Body of pancreas (tissue), 4 donors: ENCODE measurements at places on chromosomes 16 and 17.

DNA sequence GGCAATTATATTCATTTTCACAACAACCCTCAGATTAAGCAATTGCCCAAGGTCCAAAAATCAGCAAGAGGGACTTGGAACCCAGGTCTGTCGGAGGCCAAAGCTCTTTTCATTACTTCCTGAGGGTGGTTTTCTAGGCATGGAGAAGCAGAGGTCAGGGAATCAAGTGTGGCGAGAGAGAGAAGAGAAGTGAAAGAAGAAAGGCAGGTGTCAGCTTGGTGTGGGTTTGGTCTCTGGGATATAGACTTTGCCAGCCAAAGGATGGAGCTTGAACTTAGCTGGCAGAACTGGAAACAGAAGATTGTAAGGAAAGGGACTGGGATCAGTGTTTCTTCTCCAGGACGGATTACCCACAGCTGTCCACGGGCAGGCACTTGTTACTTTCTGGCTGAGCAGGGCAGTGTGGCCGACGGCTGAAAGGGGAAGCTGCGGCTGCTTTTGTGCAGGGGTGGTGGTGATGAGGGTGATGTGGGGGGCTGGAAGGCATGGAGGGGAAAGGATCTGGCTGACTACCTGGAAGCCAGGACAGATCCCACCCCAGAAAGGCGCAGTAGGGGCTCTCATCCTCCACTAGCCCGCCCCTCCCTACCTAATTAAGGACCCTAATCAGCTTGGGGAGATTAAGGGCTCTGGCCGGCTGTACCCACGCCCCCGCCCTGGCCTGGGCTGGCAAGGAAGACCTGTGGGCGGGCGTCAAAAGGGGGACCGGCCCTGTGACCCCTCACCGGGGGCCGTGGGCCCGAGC is at the start of gene GUCY2D:
Gene GUCY2D, plus strand, starts transcription at position 640 of the 745 bp plus-strand sequence. CDS start 433 bp downstream, outside the sequence.
- peaks cover 11% of the 10 kb centered on the region for H3K4me1 ChIP-seq
- H3K36me3 ChIP-seq: no peaks in the 10 kb centered on the region
- peaks cover 24% of the 10 kb centered on the region for H3K27me3 ChIP-seq
- DNase-seq: no peak

- no peak for DNase-seq
- no peak overlapping the region for H3K4me3 ChIP-seq
These were observed 42.7 kb downstream of the GNA13 start for GRCh38 chr17:65013613-65014391.

DNA sequence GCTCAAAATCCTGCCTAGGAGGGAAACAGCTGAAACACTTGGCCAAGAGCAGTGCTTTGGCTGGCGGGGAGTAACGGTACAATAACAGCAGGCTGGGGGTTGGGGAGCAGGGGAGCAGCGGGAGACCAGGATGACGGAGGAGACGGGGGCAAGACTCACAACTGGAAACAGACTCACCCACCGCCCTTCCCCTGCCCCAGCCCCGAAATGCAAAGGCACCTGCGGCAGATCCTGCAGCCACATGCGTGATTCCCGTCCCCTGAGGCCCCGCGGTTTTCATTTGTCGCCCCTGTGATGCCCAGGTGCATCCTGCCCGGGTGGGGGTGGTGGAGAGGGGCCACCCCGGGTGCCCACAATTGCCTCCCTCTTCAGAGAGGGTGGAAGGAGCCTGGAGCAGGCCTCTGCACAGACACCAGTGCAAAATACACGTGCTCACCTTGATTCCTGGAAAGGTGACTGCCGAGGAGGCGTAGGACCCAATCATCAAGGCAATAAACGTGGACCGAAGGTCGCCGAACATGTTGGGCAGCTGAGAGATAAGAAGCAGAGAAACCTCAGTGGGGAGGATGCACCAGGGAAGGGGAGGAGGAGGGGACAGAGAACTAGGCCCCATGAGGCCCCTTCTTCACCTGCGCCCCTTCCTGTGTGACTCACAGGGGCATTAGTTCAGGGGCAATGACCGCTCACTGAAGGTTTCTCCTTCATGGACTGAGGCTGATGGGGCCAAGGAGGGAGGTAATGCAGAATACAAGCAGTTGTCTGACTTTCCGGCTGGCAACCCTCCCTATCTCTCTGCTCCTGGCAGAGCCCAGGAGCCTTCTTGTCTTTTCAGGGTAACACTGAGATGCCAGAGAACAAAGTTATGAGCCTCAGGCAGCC is 30.4 kb upstream of the PITPNA start:
- no peaks in the 10 kb centered on the region for H3K36me3 ChIP-seq
- no peak overlapping the region for H3K27ac ChIP-seq
- no peaks in the 10 kb centered on the region for H3K27me3 ChIP-seq
- no peak for DNase-seq

GRCh38 chr17:13001991-13002615 is 15.7 kb downstream of the ELAC2 start:
- H3K4me1 ChIP-seq: no peaks in the 10 kb centered on the region
- no peaks in the 10 kb centered on the region for H3K27me3 ChIP-seq
- peaks cover 14% of the 10 kb centered on the region for H3K36me3 ChIP-seq
- DNase-seq: no peak
- H3K27ac ChIP-seq: no peak overlapping the region

DNA sequence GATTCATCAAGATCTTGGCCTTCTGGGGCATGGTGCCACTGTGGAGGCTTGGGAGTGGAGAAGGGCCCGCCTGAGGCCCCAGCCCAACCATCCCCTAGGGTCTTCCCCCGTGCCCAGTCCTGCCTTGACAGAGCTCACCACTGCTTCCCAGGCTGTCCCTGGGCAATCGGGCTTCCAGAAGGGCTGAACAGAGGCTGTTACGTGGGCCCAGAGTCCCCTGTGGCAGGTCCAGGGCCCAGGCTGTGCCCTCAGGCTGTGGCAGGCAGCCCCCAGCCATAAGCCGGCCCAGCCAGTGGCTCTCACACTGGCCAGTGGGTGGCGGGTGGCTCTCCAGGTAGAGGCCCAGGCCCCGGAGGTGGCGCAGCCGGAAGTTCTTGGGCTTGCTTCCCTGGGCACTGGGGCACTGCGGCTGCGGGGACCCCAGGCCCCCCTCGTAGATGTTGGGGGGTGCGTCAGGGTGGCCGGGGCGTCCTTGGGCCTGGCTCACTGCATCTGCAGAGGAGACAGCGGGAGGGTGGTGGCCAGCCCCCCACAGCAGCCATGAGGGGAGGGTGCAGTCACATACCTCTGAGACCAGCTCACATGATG is 809 bp downstream of the C16orf90 start:
- peaks cover 7% of the 10 kb centered on the region for H3K4me1 ChIP-seq
- DNase-seq: no peak
- no peak overlapping the region for H3K27ac ChIP-seq
- no peak overlapping the region for H3K4me3 ChIP-seq
- H3K27me3 ChIP-seq: no peaks in the 10 kb centered on the region
- no peaks in the 10 kb centered on the region for H3K36me3 ChIP-seq

DNA sequence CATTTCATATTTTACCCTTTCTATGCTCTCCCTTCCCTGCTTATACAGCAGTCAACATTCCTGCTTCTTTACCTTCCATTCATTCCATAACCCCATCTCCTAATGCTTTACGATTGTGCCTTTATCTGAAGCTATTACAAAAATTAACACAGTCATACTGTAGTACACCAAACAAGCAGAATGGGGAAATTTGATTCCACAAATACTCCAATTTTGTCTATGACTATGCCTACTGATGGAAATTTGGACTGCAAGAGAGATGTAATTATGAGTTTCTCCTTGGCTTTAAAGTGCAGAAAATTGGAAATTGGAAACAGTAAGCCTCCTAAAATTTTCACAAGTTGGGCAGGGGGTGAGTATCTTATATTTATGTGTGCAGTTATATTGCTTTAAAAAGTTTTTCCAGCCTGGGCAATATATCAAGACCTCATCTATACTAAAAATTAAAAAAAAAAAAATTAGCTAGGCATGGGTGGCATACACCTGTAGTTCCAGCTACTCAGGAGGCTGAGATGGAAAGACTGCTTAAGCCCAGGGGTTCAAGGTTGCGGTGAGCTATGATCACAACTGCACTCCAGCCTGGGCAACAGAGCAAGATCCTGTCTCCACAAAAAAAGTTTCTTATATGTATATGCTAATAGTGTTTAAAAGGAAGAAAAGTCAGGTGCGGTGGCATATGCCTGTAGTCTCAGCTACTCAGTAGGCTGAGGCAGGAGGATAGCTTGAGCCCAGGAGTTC is 3.0 kb downstream of the APPBP2 start:
- peaks cover 25% of the 10 kb centered on the region for H3K4me1 ChIP-seq
- no peak overlapping the region for H3K27ac ChIP-seq

- no peaks in the 10 kb centered on the region for H3K36me3 ChIP-seq
- no peaks in the 10 kb centered on the region for H3K27me3 ChIP-seq
- no peak overlapping the region for H3K4me3 ChIP-seq
- no peak overlapping the region for H3K27ac ChIP-seq
- peaks cover 4% of the 10 kb centered on the region for H3K4me1 ChIP-seq
These were observed 7.3 kb upstream of the GAS7 start for GRCh38 chr17:10205549-10206185.

DNA sequence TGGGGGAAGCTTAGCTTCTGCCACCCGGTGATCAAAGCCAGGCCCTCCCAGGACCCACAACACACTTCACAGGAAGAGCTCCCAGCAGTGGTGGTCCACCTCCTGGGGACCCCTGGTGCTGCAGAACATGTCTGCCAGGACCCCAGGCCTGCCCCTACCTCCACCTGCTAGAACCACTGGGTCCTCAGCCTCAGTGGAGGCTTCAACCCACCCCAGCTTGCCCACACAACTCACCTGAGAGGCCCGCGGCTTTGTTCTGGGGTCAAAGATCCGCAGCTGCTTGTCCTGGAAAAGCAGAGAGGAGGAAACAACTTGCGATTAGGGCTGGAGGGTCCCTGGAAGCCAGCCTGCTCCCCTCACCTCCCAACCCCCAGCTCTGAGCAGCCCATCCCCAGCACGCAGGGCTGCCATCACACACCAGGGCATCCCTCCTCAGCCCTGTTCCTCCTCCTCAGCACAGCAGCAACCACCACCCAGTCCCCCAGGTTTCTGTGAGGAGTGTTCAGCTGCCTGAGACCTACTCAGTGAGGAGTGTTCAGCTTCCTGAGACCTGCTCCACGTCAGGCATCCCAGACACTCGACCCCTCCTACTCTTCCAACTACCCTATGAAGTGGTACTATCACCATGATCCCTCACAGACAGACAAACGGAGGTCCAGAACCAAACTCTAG is 21.2 kb downstream of the CORO7 start:
- no peaks in the 10 kb centered on the region for H3K27me3 ChIP-seq
- H3K4me1 ChIP-seq: no peaks in the 10 kb centered on the region
- no peak overlapping the region for H3K4me3 ChIP-seq
- no peak for DNase-seq
- H3K27ac ChIP-seq: no peak overlapping the region

DNA sequence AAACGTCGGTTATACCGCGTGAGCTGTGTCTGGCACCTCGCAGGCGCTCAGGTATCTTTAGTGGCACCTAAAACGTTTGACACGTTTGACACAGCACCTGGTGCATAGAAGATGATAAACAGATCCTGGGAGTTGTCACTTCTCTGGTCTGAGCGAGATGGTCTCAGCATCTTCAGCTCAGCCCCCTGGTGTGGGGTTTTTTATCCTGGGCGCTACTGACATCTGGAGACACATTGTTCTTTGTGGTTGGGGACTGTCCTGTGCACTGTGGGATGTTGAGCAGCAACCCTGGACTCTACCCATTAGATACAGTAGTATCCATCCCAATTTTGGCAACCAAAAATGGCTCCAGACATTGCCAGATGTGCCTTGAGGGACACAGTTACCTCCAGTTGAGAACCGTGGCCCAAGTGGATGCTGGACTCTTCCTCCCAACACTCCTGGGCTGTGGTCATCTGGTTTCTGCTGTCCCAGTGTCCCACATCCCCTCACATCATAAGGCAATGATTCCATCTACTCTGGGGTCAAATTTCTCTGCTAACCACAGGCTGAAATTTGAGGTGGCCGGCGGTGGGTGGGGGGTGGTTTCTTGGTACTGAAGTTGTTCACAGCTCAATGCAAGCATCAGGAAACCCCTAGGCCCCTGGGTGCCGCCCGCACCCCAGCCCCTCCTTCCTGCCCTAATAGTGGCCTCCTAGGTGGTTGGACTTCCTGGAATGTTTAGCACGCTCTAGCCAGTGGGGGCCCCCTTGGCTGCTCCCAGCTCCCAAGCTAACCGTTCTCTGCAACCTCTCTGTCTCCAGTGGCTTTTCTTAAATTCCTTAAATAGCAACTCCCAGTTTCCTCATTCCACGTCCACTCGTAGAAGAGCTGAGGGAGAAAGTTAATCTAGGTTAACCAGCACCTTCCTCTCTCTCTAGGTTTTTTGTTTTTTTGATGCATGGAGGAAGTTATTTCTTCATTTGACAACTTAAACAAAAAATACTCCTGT is 124.8 kb downstream of the ABCC1 start:
- peak overlapping the region; percentile 75 for H3K27ac ChIP-seq
- H3K36me3 ChIP-seq: no peaks in the 10 kb centered on the region
- no peak overlapping the region for H3K4me3 ChIP-seq
- H3K27me3 ChIP-seq: no peaks in the 10 kb centered on the region
- peak; percentile 75 for DNase-seq

DNA sequence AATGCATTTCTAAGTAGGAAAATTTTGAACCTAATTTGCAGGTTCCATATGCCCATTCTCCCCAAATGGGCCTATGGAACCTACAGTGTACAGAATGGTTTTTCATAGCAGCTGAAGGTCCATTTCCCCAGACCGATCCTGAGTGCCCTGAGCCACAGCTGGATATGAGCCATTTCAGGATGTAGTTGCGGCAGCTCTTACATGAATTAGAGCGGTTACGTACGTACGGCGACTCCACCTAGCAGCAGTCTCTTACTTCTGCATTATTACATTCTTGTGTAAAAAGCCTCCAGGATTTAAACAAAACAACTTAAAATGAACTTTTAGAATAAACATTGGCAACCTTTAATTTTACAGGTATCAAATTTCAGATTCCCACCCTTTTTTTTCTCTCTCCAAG is 225.3 kb downstream of the SNX29 start:
- H3K27ac ChIP-seq: no peak overlapping the region
- H3K4me3 ChIP-seq: no peak overlapping the region

- H3K36me3 ChIP-seq: no peaks in the 10 kb centered on the region
- H3K4me1 ChIP-seq: no peaks in the 10 kb centered on the region
- H3K27ac ChIP-seq: no peak overlapping the region
- no peaks in the 10 kb centered on the region for H3K27me3 ChIP-seq
These were observed 9.7 kb downstream of the CRAMP1 start for GRCh38 chr16:1621851-1622250.

- H3K36me3 ChIP-seq: no peaks in the 10 kb centered on the region
- no peak overlapping the region for H3K27ac ChIP-seq
- no peak for DNase-seq
- no peaks in the 10 kb centered on the region for H3K27me3 ChIP-seq
- H3K4me1 ChIP-seq: no peaks in the 10 kb centered on the region
- no peak overlapping the region for H3K4me3 ChIP-seq
These were observed 50.8 kb downstream of the PHKB start for GRCh38 chr16:47511882-47512281.

- no peak for DNase-seq
- H3K4me3 ChIP-seq: no peak overlapping the region
- peaks cover 58% of the 10 kb centered on the region for H3K4me1 ChIP-seq
- H3K27ac ChIP-seq: no peak overlapping the region
- H3K27me3 ChIP-seq: no peaks in the 10 kb centered on the region
These were observed 57.0 kb downstream of the GRB2 start for GRCh38 chr17:75348386-75349012.

DNA sequence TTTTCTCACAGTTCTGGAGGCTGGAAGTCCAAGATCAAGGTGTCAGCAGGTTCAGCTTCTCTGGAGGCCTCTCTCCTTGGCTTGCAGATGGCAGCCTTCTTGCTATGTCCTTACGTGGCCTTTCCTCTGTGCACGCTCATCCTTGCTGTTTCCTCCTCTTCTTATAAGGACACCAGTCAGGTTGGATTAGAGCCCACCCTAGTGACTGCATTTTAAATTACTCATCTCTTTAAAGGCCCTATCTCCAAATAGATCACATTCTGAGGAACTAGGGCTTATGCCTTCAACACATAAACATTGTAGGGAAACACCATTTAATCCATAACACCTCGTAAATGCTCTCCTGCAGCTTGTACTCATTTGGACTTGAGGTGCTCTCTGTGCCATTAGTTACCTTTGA is 36.3 kb downstream of the DHRS7C start:
- no peaks in the 10 kb centered on the region for H3K36me3 ChIP-seq
- H3K27ac ChIP-seq: no peak overlapping the region
- no peaks in the 10 kb centered on the region for H3K27me3 ChIP-seq
